ENCODE measurements at places on chromosomes 12 and 14.
A peak's percentile ranks its signal among the peaks of the same experiment; 100 is the strongest.

DNA sequence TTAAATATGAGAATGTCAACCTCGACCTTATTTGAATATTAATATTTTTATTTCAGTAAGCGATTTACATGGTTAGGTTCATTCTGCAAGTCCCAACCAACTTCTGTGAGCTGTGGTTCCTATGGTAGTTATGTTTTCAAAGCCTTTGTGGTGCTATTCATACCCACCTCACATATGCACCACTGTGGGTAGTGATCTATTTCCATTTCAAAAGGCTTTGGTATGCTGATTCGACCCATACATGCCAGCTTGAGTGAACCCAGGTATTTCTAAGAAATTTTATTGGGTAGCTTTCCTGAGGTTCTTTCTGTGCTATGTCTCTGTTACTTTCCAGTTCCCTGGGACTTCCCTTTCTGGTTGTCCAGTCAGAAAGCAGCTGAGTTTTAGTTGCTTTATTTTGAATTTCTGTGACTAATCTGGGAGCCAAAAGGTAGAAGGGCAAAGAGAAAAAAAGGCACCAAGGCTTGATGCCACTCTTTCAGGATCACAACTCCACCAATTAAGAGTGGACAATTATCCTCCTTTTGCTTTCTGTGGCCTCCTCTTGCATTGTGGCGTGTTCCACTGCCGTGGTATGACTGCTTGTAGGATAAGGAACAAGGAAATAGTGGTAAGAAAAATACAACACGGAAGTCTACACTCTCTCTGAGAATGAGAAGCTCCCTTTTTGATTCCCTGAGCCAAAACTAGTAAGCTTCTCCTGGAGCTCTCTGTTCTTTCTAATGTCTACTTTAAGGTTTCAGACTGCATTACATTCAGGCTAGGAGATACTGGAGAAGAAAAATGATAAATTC, 729.1 kb downstream of the NOVA1 start:
- DNase-seq: no peak

DNA sequence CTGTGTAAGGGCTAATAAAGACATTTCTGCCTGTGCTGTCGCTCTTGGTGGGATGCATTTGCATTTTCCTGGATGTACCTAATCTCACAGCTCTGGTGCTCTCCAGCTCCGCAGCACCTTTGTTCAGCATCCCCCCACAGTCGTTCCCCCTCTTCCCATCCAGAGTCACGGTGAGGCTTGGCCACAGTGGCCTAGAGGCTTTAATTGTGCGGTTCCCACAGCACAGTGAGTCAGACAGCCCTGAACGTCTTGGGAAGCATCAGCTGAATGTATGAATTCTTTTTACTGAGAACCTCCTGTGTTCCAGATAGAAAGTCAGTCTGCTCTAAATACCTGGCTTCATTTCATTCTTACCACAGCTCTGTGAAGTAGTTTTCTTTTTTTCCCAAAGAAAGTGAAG, 28.7 kb downstream of the MLXIP start:
- peak; percentile 85 for DNase-seq

DNA sequence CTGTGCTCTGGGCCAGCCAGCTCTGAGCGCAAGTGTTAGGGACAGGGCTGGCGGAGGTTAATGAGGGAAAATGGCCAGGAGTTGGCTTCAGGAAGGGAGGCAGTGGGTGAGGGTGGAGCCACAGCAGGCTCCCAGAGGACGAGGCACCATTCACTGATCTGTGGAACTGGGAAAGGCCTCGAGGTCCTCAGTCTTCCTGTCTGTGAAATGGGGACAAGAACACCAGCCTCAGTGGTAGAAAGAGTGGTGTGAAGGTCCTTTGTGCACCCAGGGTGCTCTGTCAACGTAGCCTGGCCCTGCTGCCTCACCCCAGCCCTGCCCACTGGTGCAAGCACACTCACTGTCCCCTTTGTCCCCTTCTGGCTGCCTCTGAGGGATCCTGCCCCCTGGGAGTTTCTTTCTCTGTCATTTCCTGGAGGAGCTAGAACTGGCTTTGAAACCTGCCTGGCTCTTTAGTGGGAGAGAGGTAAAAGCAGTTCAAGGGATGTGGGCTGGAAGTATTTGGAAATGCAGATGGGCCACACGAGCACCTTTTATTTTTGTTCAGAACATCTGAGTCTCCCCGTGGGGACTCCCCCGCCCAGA, 25.0 kb downstream of the SYNDIG1L start:
- no peak for DNase-seq

DNA sequence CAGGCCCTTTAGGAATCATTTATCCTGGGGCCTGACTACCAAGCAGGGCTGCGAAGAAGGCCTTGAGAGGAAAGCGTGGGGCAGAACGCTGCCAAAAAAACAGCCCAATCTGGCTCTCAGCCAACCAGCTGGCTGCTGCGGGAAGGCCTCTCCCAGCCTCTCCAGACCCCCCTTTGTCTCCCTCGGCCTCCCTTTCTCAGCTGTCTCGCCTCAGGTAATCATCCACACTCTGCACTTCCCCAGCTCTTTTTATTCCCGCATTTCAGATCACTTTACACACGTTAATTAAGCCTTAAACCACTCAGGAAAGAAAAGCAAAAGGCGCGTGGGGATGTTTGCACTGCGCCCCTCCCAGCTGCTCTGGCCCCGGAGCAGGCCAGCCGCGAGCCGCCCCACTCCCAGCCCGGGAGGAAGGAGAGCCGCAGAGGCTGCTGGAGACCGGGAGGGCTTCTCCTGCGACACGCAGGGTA, 208.2 kb upstream of the FOXN3 start:
- DNase-seq: no peak
